Muscle of leg (tissue), 16 donors: ENCODE measurements at places on chromosomes 6 and 20.

GRCh38 chr6:154127657-154128056, 88.6 kb downstream of the OPRM1 start:
- no peak for DNase-seq

DNA sequence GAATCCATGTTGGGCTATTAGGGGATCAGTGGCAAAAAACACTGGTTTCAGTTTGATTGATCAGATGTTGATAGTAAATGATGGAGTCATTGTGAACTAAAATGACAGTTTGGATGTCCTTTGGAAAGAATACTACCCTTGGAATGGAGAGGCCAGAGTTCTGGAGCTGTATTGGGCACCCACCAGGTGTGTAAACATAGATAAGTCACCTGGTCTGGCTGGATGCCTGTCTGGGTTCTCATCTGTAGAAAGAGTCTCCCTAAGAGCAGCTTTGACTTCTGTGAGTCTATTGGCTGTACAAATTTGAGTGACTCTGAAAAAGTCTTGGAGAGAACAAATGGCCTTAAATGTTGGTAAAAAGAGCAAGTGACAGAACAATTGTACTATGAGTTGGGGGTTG, 115.0 kb downstream of the SCP2D1 start:
- DNase-seq = no peak

- DNase-seq = no peak
These were observed 37.9 kb downstream of the SUN5 start for GRCh38 chr20:32966382-32966781.

DNA sequence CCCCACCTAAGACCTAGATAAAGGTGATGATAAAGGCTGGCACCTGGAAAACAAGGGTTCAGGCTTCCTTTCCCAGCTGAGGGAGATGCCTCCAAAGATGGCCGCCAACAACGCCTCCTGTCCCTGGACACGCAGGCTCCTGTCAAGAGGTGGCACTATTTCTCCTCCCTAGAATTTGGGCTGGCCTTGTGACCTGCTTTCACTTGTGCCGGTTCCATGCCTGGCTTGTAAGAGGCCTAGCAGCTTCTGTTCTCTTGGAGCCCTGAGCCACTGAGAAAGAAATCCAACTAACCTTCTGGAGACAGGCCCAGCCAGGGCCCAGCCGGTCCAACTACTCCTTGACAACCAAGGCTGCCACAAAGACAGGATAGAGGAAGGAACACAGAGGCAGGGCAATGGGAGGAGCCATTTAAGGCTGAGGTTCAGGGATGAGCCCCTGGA, 60.2 kb upstream of the RALY start:
- peak; percentile 60 for DNase-seq

DNA sequence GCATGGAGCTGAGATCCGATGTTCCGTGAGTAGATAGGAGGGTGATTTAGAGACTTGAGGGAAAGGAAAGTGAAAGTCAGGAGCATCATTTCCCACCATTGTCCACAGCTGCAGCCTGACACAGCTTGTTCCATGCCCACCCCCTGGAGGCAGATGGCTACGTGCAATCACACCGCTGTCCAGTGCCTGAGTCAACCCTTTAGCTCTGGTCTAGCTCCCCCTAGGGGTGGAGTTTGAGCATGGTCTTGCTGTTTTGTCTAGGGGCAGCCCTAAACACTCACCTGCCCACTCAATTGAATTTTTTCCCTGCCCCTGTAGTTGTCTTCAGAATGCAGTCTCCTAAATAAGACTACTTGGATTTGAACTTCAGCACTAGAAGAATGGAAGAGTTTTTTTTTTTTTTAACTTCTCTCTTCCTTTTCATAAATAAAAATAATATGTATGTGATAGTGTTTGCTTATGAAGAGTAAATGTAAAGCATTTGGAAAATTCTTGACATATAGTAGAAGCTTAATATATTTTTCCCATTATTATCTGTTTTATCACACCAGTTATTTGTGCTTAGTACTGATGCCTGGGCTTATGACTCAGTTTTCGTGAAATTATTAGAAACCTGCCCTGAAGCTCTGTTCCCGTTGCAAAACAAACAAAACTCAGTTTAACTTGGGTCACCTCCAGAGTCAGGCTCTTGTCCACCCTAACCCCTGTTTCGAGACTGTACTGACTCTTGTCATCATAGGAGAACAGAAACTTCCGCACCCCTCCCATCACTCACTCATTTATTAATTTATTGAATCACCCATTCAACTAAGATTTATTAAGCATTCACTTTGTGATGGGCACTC, 814.8 kb downstream of the MAFB start:
- peak; percentile 79 for DNase-seq

DNA sequence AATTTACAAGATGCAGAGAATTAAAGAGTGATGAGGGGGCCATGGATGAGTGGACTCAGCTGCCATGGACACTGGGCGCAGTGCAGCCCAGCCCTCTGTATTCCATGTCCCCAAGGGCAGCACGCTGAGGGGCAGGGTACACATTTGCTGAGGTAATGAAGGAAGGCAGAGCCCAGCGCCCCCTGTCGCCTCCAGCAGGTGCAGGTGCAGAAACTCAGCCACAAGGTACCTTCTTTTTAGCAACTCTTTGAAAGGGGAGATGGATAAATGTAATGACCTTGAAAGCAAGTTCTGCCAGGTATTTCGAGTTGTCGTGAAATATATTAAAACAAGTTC, 7.1 kb downstream of the CD93 start:
- DNase-seq = no peak

- DNase-seq = peak; percentile 19
These were observed 134.9 kb downstream of the ISM1 start for GRCh38 chr20:13355941-13356486.

GRCh38 chr6:84243240-84243639, 15.8 kb upstream of the CEP162 start:
- peak; percentile 55 for DNase-seq

- no peak for DNase-seq
These were observed 563.8 kb downstream of the COL12A1 start for GRCh38 chr6:74642101-74642500.

GRCh38 chr6:154432533-154433476, 76.2 kb upstream of the IPCEF1 start:
- DNase-seq = peak; percentile 32

- DNase-seq = peak; percentile 49
These were observed 4.8 kb upstream of the PRPH2 start for GRCh38 chr6:42727087-42727611.

DNA sequence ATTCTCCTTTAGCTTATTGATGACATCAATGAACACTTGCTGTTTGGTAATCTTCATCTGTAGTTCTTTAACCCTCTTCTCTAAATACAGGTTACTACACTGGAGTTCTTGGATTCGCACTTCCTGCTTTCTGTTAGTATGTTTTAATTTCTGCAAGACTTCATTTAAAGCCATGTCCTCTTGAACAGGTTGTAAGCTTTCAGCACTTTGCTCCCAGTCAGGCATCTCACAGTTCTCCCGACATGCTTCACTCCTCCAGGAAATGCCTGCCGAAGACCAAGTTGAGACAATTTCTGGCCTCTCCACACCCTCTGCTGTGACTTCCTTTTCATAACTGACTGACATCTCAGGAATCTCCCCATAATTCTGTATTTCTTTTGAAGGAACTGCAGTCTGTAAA, 15.8 kb downstream of the CAGE1 start:
- no peak for DNase-seq

- DNase-seq = no peak
These were observed 8.9 kb downstream of the HTR1B start for GRCh38 chr6:77454386-77454785.

DNA sequence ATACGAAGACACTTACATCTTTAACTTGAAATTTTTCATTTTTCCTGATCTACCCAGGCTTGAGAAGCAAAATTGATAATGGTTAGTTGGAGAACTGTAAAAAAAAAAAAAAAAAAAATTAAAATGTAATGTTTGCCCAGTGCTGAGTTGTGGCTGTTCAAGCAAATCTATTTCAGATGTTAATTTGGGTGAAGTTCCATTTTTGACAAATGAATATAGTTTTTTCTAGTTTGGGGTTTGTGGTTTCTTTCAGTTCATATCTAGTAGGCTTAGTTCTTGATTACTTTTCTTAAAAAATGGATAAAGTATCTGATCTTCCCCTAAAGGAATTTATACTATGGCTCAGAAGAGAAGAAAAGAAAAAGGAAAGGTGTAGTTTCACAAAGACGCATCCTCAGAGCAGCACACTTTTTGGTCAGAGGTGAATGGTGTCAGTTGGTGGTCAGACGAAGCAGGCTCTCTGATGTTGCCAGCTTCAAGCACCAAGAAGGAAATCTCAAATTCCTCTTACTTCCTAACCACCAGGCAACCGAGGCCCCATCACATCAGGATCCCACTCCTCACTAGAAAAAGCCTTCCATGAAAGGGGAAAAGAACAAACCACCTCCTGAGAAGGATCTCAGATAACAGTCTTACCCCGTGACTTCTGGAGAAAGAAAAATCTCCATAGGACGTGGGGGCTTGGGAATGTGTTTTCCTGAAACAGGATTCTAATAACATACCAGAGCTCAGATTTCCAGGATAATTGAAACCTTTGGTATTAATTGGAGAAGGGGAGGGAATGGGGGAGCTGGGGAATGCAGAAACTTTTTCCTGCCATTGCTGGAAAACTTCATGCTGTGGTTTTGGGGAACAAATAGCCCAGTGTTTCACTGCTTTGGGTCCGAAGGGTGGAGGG, 396.2 kb downstream of the CD83 start:
- no peak for DNase-seq

GRCh38 chr6:5462856-5463255, 201.5 kb downstream of the FARS2 start:
- no peak for DNase-seq

GRCh38 chr6:135221042-135221441, 39.9 kb downstream of the MYB start:
- DNase-seq = no peak

DNA sequence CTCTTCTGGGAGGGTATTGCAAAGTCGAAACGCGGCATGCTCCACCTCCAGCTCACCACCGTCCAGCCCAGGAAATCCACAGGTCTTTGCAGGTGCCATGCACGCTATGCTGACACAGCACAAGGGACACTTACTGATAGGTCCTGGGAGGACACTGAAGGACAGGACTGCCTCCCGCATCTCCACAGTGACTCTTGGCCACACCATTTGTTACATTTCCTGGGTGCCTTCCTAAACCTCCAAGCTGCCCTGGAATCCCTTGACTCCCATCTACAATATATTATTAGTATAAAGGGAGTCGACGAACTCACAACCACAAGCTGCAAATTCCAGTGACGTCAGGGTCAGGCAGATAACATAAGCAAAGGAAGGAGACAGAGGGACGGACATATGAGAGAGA, 106.9 kb downstream of the JPH2 start:
- no peak for DNase-seq

DNA sequence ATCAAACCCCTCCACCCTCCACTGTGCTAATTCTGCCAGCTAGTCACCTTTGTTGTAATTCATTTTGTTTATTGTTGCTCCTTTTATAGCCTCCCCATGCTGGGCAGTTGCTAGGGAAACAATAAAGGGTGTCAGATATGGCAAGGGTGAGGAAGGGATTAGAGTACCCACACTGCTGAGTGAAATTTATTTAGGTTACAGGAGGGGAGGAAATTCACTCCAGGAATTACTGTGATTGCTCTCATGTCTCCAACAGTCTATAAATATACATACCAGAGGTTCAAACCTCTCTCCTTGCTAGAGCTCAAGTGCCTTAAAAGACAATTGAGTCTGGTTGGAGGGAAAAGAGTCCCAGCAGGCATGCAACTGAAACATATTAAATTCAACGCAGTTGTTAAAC, 90.6 kb upstream of the ADGRF1 start:
- no peak for DNase-seq
